Sigmoid colon (tissue), 7 donors: ENCODE measurements at places on chromosomes 11 and 22. TPM values are rescaled to one million over a fixed set of nuclear protein-coding genes. Genes with fewer than 3 reads are reported as not detected.
A peak's percentile ranks its signal among the peaks of the same experiment; 100 is the strongest.

- DNase-seq = no peak
Measured at GRCh38 chr11:70440206-70440605, 41.9 kb downstream of the CTTN start.

DNA sequence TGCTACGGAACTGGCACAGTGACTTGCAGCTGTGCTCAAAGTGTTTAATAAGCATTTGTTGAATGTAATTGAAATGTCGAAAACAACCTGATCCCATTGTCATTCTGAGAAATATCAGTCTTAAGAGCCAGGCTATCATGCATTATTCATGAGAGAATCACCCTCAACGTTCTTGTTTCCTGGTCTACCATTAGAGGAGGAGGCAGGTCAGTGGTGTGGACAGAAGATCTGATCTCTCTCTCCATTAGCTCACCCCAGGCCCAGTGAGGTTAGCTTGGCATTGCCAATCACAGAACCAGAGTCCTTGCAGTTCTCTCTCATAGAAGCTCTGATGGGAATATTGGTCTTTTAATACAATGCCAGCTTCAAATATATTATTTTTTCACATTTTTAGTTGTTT is 121.1 kb upstream of the SPON1 start:
- no peak for DNase-seq

Gene GPHA2
- not detected for total RNA-seq

DNA sequence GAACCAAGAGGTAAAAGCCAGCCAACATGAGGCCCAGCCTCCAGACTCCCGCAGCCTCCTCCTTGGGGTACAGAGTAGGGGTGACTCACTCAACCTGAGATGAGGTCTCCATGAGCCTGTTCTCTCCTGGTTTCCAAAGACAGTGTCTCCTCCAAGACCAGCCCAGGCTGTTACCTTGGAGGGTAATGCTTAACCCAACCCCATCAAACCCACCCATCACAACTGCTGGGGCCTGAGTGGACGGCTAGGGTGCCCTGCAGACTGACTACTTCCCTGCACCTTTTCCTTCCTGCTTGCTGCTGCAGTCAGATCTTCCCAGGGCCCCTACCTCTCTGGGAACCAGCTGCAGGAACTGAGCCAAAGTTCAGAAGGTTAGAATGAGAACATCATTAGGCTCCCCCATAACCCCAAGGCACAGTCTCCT is 5.1 kb upstream of the NOL12 start:
- DNase-seq = no peak

DNA sequence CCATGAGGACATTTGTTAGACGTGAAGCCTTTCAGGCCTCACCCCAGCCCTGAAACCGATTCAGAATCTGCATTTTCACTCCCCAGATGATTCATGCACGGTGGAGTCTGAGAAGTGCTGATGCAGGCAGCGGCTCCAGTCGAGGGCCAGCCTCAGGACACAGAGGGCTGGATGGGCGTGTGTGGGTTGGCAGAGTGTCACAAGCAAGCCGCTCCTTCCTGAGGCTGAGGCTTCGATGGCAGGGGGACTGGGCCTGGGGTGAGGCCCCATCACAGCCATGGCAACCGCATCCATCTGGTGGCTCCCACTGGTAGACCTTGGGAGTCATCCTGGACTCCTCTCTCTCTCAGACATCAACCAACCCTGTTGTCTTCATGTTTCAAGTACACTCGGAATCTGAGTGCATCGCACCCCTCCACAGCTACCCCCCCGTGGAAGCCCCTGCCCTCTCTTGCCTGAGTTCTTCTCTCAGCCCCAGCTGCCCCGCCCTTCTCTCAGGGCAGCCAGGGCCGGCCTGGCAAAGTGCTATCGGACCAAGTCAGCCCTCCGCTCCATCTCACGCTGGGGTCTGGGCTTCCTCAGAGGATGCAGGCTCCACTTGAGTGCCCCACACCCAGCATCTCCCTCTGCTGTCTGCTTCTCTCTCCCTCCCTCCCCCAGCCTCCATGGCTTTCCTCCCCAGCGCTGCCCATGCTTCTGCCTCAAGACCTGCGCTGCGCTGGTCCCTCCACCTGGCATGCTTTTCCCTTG is 10.6 kb downstream of the KCNC1 start:
- peak; percentile 62 for DNase-seq

GRCh38 chr11:119584193-119585042 is 144.6 kb downstream of the NECTIN1 start:
- DNase-seq = peak; percentile 68

DNA sequence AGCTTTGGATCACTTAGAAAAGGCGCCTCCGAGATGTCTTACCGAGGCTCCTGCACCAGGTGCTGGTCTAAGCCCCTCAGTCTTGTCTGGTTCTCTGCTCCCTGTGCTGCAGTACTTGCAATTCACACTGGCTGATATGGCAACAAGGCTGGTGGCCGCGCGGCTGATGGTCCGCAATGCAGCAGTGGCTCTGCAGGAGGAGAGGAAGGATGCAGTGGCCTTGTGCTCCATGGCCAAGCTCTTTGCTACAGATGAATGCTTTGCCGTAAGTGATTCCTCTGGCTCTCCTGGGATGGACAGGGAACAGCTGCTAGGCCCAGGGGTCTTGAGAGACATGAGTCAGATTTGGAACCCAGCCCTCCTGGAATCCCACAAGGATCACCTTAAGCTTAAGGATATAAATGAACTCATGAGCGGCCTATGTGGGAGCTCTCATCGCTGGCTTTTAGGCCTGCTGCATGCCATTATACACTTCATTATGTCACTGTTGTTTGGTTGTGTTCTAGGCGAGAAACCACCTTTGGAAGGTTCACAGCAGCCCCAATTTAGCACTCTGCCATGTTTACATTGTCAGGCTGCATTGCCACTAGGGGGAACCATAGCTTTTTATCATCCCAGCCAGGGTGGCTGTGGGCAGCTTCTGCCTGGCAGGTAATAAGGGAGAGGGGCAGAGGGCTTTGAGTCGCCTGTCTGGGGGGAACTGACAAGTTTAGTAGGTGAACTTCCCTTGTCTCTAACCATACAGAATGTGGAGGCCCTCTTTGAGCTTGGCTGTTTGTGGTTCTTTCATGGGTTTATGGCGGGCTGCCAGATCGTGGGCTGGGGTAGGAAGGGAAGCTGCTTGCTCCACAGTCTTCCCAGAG is 8.5 kb downstream of the ACAD8 start:
- DNase-seq = no peak
